Islet precursor cell (in vitro differentiated cells): ENCODE measurements at places on chromosomes 6 and 20.

DNA sequence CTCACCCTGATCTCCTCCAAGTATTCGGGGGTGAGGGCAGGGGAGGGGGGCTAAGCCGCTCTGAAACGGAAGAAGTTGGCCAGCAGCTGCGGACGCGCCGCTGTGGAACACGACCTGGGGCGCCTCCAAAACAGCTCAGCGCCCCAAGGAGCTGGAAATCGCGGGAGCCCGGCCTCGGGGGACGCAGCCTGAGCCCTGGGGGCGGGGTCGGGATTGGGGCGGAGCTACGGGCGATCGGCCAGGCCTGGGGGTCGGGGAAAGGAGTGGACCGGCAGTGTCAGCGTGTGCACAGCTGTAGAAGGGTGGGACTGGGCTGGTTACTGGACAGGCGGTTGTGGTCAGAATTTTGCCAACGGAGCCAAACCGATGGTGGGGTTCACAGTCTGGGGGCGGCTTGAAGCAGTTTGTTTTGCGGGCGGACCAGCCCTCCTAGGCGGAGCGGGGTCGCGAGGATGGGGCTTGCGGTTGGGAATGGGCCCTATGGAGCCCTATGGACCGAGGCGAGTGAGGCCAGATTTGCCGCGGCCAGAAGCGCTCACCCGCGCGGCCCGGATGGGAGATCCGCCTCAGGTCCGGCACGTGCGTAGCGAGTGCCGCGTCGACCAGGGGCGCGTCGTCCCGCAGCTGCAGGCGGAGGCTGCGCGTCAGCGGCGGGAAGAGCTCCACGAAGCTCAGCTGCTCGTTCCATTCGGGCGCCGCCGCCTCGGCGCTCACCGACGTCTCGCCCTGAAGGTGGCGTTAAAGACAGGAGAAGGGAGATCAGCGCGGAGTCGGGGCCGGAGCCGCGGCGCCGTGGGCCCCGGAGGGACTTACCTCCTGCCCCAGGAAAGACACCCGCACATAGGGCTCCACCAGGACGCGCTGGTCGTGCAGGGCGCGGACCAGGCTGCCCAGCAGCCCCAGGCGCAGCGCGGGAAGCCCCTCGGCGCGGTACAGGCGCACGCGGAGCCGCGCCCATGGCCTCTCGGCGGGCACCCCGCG is 14.3 kb upstream of the SPAG4 start:
- DNase-seq = peak; percentile 91

- DNase-seq = no peak
These were observed 66.4 kb upstream of the THBS2 start for GRCh38 chr6:169320013-169320412.

GRCh38 chr20:17621229-17621968 is 51.5 kb downstream of the DSTN start:
- peak; percentile 46 for DNase-seq

GRCh38 chr6:137246791-137247202 is 27.6 kb upstream of the IFNGR1 start:
- DNase-seq = no peak

- DNase-seq = peak; percentile 88
These were observed 73.3 kb downstream of the MRPL14 start for GRCh38 chr6:44053760-44054556.

- DNase-seq = no peak
These were observed 30.3 kb upstream of the HBS1L start for GRCh38 chr6:135084916-135085269.

GRCh38 chr6:89117211-89118108 is at the start of gene SRSF12:
Gene SRSF12, minus strand, starts transcription at chr6:89118071. Its CDS starts 184 bp downstream, at chr6:89117887.
- peak; percentile 71 for DNase-seq

DNA sequence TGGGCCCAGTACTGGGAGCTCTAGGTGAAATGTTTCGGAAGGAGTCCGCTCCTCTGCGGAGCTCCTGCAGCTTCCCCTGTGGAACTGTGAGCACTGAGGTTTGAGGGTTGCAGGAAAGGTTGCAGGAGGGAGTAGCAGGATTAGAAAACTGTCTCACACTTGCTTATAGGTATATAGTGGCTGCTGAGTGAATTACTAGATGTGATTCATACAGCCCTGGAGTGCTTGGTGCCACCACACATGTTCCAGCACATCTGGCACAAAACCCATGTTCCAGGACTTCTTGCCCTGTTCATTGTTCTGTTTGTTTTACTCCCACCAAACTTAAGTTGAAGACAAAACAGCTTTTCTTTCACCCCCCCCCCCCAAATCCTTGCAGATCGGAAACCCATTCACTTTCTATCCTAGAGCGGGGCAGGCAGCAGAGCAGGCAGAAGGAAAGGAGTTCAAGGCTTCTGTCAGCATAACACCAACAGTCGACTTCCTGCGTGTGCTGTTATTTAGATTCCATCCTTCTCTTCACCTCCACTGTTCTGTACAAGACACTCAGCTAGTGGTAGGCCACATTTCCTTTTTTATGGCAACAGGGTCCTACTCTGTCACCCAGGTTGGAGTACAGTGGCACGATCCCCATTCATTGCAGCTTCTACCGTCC is 669 bp upstream of the PEX6 start:
- DNase-seq = no peak

DNA sequence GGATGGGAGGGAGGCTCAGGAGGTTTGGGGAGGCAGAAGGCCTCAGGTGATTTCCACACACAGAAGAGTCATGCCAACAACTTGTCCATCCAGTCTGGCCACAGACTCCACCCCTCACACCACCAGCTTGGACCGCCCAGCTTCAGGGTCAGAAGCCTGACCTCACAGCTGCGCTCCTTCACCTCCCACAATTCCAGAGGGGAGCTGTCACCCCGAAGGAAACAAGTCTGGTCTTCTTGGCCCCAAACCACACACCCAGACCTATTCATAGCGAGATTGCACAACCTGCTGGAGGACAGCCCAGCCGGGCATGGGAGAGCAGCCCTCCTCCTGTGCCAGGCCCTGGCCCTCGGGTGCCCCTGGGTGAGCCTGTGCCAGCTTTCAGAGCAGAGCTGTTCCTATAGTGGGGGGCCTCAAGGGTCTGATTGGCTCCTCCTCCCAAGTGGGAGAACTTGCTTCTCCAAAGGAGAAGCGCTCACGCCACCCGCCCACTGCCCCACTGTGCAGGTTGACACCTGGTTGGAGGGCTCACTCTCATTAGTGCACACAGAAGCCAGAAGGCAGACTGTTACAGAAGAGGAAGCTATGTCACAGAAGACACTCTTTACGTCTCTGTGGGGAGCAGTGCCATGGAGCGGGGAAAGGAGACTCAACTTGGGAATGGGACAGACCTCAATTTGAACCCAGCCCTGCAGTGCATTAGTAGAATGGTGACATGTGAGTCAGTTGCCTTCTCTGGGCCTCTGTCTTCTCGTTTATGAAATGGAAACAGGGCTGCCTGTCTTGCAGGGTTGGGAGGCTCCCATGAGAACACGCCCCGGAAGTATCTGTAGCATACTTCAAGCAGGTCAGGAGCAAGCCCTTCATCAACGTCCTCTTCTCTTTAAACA is 128.8 kb downstream of the FOXO3 start:
- peak; percentile 76 for DNase-seq

DNA sequence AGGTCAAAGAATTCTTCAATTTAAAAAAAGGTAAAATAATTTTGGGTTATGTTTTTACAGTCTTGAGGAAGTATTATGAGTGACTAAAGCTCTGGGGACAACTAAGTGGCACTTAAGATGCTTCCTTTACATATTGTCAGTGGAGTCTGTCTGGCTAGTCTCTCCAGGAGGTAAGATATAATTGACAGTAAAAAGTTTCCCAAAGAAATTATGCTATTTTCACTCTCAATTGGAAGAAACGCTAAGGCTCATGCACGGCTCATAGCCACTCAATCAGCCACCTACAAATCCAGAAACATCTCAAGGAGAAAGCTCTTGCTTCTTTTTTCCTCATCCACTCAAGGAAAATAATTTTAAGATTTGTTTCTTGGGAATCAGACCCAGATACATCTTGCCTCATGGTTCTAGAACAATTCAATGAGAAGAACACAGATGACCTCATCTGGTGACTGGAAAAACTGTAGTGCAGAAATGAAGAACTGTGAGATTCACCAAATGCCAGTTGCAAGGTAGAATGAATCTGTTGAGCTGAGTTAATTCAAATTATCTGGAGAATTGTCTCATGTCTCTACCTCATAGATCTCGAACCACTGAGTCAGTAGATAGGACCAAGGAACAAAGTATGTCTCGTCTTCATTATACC is 252.9 kb downstream of the TPBG start:
- DNase-seq = no peak
